ENCODE measurements at places on chromosomes 12 and 14.
A peak's percentile ranks its signal among the peaks of the same experiment; 100 is the strongest.

GRCh38 chr14:57122129-57122528 lies 146.6 kb downstream of the EXOC5 start:
- no peak for DNase-seq

- no peak for DNase-seq
Observed at GRCh38 chr14:64844969-64845536, 34.7 kb downstream of the SPTB start.

- no peak for DNase-seq
Observed at GRCh38 chr12:19421503-19422282, 17.6 kb upstream of the AEBP2 start.

- no peak for DNase-seq
Observed at GRCh38 chr12:43482311-43483085, 69.5 kb downstream of the ADAMTS20 start.

- no peak for DNase-seq
Observed at GRCh38 chr12:107288414-107289127, 195.2 kb upstream of the CRY1 start.

DNA sequence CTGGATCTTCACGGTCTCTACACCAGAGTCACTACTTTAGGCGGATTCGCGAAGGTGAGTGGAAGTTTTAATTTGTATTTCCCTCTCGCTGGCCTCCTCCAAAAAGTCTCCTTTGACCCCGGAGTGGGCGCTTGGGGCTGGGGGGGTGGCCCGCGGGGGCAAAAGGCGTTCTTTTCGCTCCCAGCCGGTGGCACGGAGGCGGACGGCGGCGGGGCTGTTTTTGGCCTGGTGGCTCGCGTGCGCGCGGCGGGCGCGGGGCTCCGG lies 510 bp downstream of the ARID2 start:
- DNase-seq = peak; percentile 69

DNA sequence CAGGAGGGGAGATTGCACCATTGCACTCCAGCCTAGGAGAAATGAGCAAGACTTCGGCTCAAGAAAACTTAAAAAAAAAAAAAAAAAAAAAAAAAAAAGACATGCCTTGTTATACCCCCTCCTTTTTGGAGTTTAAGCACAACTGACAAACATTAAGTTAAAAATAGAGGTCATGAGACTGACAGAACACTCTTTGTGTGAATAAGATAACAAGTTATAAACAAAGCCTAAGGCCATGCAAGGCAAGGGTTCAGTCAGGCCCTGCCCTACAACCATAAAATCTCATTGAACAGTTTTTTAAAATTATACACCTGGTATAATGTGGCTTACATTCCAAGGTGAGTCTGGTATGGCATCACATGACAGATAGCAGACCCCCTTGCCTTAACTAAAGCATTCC lies 39.3 kb downstream of the TSPAN19 start:
- DNase-seq = no peak
